ENCODE measurements at places on chromosomes 6 and 20. TPM values are rescaled to one million over a fixed set of nuclear protein-coding genes. Genes with fewer than 3 reads are reported as not detected.

Gene SIRPG
- not detected for total RNA-seq

Gene BCL2L1
- total RNA-seq: 30.4 TPM

Gene SOBP
- total RNA-seq: 30.9 TPM

Gene LST1
- 0.73 TPM for total RNA-seq

DNA sequence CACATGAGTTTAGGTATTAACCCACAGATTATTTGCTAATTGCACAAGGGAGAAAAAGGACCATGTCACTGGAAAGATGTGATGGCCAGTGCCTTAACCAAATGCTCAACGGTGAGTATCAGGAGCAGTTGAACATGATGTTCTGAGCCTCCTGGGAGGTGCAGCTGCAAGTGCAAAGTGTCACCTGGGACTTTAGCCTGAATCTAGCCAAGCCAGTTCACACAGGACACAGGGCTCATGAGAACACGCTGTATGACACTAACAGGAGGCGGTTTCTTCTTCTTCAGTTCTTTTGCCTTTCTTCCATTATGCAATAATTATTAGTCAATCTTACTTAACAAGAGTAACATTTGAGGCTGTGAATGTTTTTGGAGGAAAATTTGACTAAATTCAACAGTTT lies 225.3 kb downstream of the THBS2 start:
- DNase-seq: no peak

- no peak for DNase-seq
Observed at GRCh38 chr20:51579137-51579536, 36.6 kb upstream of the NFATC2 start.

DNA sequence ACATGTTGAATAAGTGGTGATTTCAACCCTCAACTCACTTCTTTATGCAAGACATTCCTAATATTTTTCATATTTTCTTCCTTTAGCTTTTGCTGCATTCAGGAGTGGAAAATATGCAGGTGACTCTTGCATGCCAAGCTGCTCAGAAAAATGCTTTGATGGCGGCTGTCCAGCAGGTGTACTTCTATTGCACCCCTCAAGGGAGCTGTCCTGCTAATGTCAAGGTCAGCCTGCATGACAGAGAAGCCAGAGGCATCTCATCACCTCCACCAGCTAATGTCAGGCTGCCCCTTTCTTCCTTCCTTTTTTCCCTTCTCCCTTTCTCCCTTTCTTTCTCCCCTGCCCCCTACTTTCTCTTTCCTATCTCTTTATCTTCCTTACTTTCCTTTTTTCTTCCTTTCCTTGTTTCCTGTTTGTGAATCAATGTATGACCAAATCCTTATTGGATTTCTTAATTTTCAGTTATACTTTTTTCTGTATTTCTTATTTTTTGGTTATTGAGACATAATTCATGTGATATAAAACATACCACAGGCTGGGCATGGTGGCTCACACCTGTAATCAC lies 112.2 kb downstream of the CD164 start:
- DNase-seq: no peak

- no peak for DNase-seq
Observed at GRCh38 chr6:4466261-4466660, 309.9 kb upstream of the CDYL start.

- DNase-seq: no peak
Observed at GRCh38 chr6:108102965-108103364, 28.4 kb upstream of the OSTM1 start.

- no peak for DNase-seq
Observed at GRCh38 chr20:36043892-36044515, 75.6 kb downstream of the CNBD2 start.

DNA sequence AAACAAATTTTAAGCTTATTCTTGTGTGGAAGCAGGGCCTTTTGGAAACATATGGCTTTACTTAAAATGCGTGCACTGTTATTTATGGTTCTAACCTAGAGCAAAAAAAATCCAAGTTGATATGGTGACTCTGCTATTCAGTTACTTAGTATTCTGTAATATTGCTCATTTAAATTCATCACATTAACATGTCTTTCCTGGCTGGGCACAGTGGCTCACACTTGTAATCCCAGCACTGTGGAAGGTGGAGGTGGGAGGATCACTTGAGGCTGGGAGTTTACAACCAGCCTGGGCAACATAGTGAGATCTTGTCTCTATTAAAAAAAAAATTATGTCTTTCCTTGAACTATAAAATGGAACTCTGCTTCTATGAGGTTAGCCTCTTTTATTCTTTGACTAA lies 57.8 kb upstream of the SDHAF4 start:
- no peak for DNase-seq

GRCh38 chr6:161407581-161407980 lies 133.7 kb upstream of the AGPAT4 start:
- DNase-seq: no peak

DNA sequence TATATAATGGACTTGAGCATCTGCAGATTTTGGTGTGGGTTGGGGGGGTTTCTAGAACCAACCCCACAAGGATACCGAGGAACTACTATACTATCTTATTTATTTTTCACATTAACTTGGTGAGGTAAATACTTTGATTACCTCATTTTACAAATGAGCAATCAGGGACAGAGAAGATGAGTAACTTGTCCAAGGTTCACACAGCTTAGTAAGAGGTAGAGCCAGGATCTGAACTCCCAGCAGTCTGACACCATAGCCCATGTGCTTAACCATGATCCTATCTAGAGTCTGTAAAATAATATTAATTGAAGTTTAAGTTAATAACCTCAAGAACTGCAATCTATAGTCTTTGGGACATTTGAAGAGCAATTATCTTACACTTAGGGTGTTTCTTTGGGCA lies 28.6 kb downstream of the DHX35 start:
- DNase-seq: no peak
